ENCODE measurements at places on chromosomes 7 and 10. TPM values are rescaled to one million over a fixed set of nuclear protein-coding genes. Genes with fewer than 3 reads are reported as not detected.

The DHTKD1 gene
- 5.5 TPM for total RNA-seq

The ODAD2 gene
- total RNA-seq: not detected

The GRM8 gene
- total RNA-seq: not detected

The SLC16A12 gene
- total RNA-seq: not detected

The DENND10 gene
- 60.3 TPM for total RNA-seq

The CYP26C1 gene
- not detected for total RNA-seq

The SPOCK2 gene
- 0.25 TPM for total RNA-seq

The NKX6-2 gene
- 0.28 TPM for total RNA-seq

The PTPRE gene
- total RNA-seq: 4.0 TPM

The PDE1C gene
- total RNA-seq: 3.7 TPM

The KDM7A gene
- 2.7 TPM for total RNA-seq

The ERVW-1 gene
- total RNA-seq: not detected

The PDK4 gene
- 22.0 TPM for total RNA-seq

The FAM25G gene
- 1.1 TPM for total RNA-seq

The OR2A12 gene
- not detected for total RNA-seq

The PRKRIP1 gene
- total RNA-seq: 21.5 TPM

The NUTM2E gene
- total RNA-seq: 0.59 TPM

The LRRD1 gene
- total RNA-seq: not detected

The LGI1 gene
- total RNA-seq: not detected

The TNS3 gene
- total RNA-seq: 77.4 TPM

The FAM237B gene
- not detected for total RNA-seq

The HNRNPH3 gene
- total RNA-seq: 184 TPM

The TECPR1 gene
- total RNA-seq: 7.8 TPM

The COL17A1 gene
- 2.1 TPM for total RNA-seq

The IFIT1B gene
- total RNA-seq: not detected

The DOCK4 gene
- 5.4 TPM for total RNA-seq

The SYCE1 gene
- not detected for total RNA-seq

The NPC1L1 gene
- 0.06 TPM for total RNA-seq

The ZNF800 gene
- 11.3 TPM for total RNA-seq

The SYT15 gene
- total RNA-seq: 3.0 TPM

The TLX1 gene
- not detected for total RNA-seq

The XRCC2 gene
- 5.7 TPM for total RNA-seq

The CLCN1 gene
- 0.06 TPM for total RNA-seq

The ASB15 gene
- total RNA-seq: not detected

The SPDYE8 gene
- total RNA-seq: not detected

The RALA gene
- total RNA-seq: 30.8 TPM

The GTF2IRD1 gene
- 12.4 TPM for total RNA-seq

The ELN gene
- total RNA-seq: not detected

The ANKRD61 gene
- total RNA-seq: 0.50 TPM

The CALD1 gene
- 87.3 TPM for total RNA-seq

The CACNA2D1 gene
- 3.8 TPM for total RNA-seq

The NPY4R gene
- total RNA-seq: 29.6 TPM

The MYO3A gene
- not detected for total RNA-seq

The MYL10 gene
- not detected for total RNA-seq

The CPA1 gene
- total RNA-seq: not detected

The SHTN1 gene
- total RNA-seq: 26.1 TPM

The NPVF gene
- not detected for total RNA-seq

The SPDYE2 gene
- total RNA-seq: not detected

The ASNS gene
- 53.7 TPM for total RNA-seq

The HOGA1 gene
- 1.5 TPM for total RNA-seq

The NEBL gene
- total RNA-seq: 4.2 TPM
